ENCODE measurements at places on chromosomes 5 and 9. TPM values are rescaled to one million over a fixed set of nuclear protein-coding genes. Genes with fewer than 3 reads are reported as not detected.

KIAA1191 gene
- total RNA-seq: 79.0 TPM

DNA sequence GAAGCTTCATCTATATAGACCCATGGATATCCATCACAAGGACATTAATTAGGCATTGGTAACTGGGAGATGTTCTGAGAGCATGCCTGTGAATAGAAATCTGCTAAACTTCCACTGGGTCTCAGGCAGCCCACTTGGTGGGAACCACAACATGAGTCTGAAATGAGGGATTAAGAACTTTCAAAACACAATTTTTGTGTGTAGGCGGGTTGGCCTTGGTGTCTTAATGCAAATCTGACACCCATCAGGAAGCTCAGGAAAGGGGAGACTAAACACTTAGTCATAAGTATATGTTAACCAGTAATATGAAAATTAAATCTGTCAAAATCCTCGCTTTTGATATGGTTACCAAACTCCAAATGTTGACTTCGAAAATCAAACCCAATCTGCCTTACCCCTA is 113.2 kb downstream of the FANCC start:
- DNase-seq: no peak

DNA sequence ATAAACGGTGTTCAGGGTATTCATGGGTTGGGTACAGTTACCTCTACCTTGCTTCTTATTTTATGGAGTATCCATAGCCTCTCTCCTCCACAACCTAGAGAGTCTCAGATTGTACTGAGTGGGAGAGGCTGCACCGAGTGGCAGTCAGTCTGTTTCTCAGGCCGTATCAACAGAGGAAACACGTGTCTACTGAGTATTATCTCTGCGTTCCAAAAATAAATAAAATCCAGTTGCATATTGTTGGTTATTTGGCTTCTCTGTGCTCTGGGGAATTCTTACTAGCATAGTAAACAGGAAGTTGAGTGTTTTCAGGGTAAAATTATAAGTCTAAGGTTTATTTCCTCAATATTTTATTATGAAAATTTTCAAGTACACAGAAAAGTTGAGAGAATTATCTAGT is 231.0 kb downstream of the ARHGEF28 start:
- no peak for DNase-seq

GRCh38 chr5:95720094-95720786 is 10.9 kb upstream of the RHOBTB3 start:
- DNase-seq: no peak

GRCh38 chr9:71042448-71042990 is 78.9 kb downstream of the TRPM3 start:
- DNase-seq: no peak

AQP3 gene
- total RNA-seq: 10.4 TPM

DNA sequence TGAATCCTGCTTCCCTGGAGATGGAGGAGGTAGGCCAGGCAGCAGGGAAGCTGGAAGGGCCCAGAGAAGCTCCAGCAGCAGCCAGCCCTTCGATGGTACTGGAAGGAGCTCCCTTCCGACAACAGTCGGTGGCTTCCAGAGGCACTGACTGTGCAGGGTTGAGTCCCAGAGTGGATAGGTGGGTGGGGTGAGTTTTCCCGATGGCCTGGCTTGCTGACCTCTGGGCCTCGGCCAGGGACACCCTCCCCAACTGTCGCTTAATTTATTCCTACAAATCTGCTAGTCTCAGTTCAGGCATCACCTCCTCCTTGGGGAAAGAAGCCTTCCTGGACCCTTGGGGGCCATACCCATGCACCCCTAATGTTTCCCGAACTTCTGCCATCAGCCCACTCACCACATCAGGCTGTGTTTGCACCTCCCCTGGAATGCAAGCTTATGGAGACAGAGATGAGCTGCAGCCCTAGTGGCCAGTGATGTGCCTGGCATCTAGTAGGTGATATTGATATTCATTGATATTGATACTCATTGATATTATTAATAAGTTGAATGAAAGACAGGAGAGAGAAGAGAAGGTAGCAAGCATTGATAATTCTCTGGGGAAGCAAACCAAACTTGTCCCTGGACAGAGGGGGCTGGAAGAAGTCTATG is 104.6 kb upstream of the BOD1 start:
- no peak for DNase-seq

DNA sequence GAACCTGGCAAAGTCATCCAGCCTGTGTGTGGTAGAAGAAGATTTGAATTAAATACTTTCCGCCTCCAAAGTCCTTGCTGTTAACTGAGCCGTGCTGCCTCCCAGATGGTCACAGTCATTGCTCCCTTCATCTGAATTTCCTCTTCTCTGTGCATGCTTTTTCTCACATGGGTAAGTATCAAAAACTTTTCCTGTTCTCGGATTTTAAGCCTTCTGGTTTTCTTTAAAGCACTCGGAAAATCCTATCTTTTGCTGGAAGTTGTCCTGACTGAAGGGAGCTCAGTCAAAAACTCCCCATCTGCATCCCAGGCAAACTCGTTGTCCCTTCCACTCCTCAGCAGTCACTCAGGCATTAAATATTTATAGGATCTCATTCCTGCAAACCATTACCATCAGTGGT is 290.0 kb upstream of the PIK3R1 start:
- no peak for DNase-seq

CMYA5 gene
- total RNA-seq: 3.3 TPM

DNA sequence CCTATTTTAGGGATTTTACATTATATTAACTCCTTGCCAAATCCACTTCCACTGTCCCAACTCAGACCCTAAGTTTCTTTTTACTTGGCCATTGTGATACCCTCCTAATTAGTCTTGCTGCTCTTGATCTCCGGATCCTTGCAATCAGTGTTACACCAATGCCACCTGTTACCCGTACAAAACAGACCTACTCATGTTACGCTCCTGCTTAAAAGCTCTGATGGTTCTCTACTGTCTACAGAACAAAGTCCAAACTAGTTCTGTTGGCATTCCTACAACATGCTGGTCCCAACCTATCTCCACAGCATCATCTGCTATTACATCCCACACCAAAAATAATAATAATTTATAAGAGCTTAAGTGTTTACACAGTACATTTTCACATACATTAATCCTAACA is 9.8 kb downstream of the ECPAS start:
- no peak for DNase-seq

GRCh38 chr5:127428748-127429147 is 88.7 kb upstream of the PRRC1 start:
- peak; percentile 59 for DNase-seq

- DNase-seq: no peak
These were observed 10.6 kb upstream of the SLC6A19 start for GRCh38 chr5:1190837-1191239.

DNA sequence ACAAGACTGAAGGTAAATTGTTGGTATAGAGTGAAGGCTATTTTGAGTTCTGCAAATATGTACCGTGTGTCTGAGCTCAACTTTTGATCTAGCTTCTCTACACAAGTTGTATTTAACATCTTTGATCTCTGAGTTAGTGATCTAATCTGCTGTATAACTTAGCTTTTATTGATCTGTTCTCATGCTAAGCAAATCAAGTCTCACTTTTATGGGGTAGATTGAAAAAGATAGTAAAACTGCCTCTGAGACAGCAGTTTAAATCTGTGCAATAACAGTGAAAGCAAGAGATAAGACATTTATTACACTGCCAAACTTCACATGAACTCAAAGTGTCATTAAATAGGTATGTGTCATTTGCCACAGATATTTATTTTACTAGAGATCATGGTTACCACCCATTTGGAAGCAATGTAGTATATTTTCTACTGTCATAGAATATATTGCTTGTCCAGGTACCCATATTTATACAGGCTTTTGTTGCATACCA is 477.3 kb downstream of the ISL1 start:
- no peak for DNase-seq

ARSI gene
- 0.93 TPM for total RNA-seq

DNA sequence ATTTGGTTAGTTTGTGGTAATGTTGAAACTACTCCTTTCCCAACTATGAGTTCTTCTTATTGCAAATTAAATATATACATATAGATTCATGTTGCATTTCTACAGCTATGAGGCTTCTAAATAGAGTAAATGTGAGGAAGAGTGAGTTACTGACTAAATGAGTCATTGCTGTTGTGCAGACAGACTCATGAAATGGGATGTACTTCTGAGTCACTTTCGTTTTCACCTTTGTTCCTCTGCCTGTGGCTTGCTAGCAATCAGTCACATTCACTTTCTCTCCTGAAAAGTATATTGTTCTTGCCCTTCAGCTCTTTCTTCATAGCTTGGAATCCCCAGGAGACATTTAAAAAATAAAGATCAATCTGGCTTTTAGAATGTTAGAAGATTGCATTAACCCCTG is 295.5 kb upstream of the SMC2 start:
- DNase-seq: peak; percentile 4

GRCh38 chr5:13186177-13186576 is 758.3 kb downstream of the DNAH5 start:
- no peak for DNase-seq

GRCh38 chr5:145483212-145483611 is 351.9 kb downstream of the PRELID2 start:
- no peak for DNase-seq

GRCh38 chr9:135301271-135302263 is 178.0 kb upstream of the PPP1R26 start:
- no peak for DNase-seq

- no peak for DNase-seq
These were observed 448.8 kb downstream of the TLE4 start for GRCh38 chr9:80020530-80020929.

APBA1 gene
- total RNA-seq: 6.7 TPM

KCNMB1 gene
- not detected for total RNA-seq

DNA sequence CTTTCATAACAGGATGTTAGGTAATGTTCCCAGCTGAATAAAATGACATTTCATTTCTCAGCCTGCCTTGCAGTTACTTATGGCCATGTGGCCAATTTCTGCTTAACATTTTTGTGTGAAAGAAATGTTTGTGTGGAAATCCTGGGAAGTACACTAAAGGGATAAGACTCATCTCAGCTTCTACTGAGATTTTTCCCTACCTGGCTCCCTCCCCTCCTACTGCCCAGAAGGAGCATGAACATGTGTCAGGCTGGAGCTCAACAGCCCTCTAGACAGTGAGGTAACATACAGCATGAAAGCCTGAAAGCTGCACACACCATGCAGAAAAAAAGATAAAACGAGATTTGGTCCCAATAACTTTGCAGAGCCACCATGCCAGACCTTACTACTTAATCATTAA is 288.4 kb upstream of the COX7C start:
- no peak for DNase-seq

PBX3 gene
- total RNA-seq: 8.0 TPM

GRCh38 chr5:13328316-13328715 is 616.2 kb downstream of the DNAH5 start:
- DNase-seq: no peak

MED27 gene
- 17.0 TPM for total RNA-seq

DNA sequence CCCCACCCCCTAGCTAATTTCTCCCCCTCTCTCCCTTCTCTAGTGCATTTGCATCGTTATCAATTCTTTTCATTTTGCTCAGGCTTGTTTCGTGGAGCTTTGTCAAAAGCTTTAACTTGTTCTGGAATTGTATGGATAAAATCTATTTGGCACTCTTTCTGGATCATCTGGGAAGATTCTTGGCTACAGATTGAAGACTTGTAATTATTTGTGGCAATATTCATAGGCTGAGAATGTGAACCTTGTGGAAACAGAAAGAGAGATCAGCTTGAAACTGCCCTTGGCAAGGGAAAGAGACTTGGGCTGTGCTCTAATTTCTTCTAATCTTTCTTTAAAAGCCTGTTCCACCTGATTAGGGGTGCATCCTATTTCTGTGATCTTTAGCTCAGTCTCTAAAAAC is 340.6 kb upstream of the DAB2 start:
- DNase-seq: no peak

C5orf34 gene
- 6.9 TPM for total RNA-seq

DNA sequence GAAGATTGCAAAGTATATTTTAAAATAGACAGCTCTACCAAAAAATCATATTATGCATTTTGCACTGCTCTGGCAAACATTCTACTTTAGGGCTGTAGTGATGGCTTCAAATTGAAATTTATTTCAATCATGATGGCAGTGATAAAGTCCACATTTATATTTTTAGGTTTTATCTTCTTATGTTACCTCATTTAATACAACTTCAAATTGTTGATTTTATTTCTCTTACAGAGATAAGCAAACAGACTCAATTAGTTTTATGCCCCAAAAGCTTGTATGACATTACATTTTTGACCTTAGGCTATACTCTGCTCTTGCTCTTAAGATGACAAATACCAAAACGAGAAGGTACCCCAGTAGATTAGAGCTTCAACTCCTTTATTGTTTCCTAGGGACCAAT is 87.4 kb downstream of the CYLC2 start:
- DNase-seq: no peak

- no peak for DNase-seq
These were observed 394.2 kb downstream of the RASEF start for GRCh38 chr9:82668689-82669199.

GRCh38 chr9:108549184-108549583 is 306.6 kb downstream of the ACTL7B start:
- peak; percentile 64 for DNase-seq

MYMK gene
- not detected for total RNA-seq

DNA sequence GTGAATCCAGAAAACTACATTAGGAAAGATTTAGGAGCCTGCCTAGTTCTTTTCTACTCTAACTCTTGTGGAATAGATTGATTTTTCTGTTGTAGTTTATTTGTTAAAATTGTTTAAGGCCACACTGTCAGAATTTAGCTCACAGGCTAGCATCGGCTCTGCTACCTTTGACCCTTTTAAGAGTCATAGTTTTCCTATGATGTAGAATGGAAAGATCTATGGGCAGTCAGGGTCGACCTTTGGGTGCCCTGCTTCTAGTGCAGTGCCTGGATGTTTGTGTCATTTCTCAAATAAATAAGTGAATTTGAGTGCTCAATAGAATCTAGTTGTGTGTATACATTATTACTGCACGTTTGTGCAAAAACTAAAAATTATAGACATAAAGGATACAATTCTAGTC is 38.7 kb downstream of the BASP1 start:
- DNase-seq: no peak

- peak; percentile 11 for DNase-seq
These were observed 2.1 kb downstream of the ANP32B start for GRCh38 chr9:97985058-97985861.

All from Calu3 (cell line).